ENCODE measurements at places on chromosomes 4 and X. TPM values are rescaled to one million over a fixed set of nuclear protein-coding genes. Genes with fewer than 3 reads are reported as not detected.

The VSIG4 gene
- total RNA-seq, result 23.4 TPM

The RRH gene
- total RNA-seq, result 0.34 TPM

The DMRTC1 gene
- not detected for total RNA-seq

The MAGEA1 gene
- not detected for total RNA-seq

The CT83 gene
- not detected for total RNA-seq

The ADRA2C gene
- 18.4 TPM for total RNA-seq

The IL2RG gene
- 5.6 TPM for total RNA-seq

The RAP2C gene
- total RNA-seq, result 18.6 TPM

The SLC10A4 gene
- not detected for total RNA-seq

The MEPE gene
- total RNA-seq, result not detected

The MAGEB17 gene
- not detected for total RNA-seq

The SERTM2 gene
- total RNA-seq, result 5.6 TPM

The SPANXN4 gene
- total RNA-seq, result not detected

The PRSS12 gene
- 2.4 TPM for total RNA-seq

The CHRDL1 gene
- 34.7 TPM for total RNA-seq

The ATP2B3 gene
- total RNA-seq, result not detected

The AFM gene
- not detected for total RNA-seq

The GAGE13 gene
- total RNA-seq, result not detected

The PGRMC1 gene
- total RNA-seq, result 112 TPM

The AREG gene
- total RNA-seq, result 7.4 TPM

The PDS5A gene
- total RNA-seq, result 79.9 TPM

The SLC30A9 gene
- 61.3 TPM for total RNA-seq

The SCML1 gene
- total RNA-seq, result 16.4 TPM

The SPCS3 gene
- total RNA-seq, result 122 TPM

Data from ureter (tissue), 1 donor.